ENCODE measurements at places on chromosomes 6 and 20.

DNA sequence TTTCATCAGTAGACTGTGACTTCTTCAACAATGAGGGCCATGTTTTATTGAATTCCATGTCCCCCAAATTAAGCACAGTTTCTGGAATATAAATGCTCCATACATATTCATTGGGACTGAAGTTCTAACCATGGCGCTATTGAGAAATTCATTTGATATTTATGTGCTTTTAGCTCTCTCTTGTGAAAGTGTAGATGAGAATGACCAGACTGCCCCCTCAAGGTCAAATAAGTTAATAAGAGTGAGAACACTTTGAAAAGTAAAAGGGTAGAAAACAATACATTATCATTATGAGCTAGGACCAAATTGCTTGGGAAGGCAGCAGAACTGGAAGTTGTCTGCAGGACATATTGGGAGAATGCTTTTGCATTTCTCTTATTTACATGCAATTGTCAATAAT lies 597.9 kb downstream of the EPM2A start:
- DNase-seq, result no peak

DNA sequence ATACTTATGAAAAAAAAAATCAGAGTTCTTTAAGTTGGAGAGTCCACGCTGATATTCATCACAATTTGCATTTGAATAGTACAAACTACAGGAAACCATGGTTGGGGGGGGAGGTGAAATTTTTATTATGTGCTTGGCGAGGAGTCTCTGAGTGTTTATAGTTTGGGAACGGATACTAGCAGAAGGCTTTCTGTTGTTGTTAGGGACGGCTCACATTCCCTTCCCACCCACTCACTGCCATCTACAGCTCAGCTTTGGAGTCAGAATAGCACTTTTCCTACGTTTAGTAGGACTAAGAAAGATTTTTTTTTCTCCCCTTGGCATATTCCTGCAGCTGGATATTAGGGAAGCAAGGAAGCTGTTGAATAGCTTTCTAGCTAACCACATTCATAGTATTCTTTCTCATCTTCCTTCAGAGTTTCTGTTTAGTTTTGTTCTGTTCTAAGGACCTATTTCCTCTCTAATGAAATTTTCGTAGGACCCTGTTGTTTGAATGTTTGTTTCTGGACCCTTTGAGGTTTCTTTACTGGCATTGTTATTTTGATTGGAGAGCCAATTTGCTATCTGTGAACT lies 235.1 kb upstream of the ZNF217 start:
- no peak for DNase-seq

GRCh38 chr6:68546620-68547019 lies 88.5 kb upstream of the ADGRB3 start:
- DNase-seq, result no peak

DNA sequence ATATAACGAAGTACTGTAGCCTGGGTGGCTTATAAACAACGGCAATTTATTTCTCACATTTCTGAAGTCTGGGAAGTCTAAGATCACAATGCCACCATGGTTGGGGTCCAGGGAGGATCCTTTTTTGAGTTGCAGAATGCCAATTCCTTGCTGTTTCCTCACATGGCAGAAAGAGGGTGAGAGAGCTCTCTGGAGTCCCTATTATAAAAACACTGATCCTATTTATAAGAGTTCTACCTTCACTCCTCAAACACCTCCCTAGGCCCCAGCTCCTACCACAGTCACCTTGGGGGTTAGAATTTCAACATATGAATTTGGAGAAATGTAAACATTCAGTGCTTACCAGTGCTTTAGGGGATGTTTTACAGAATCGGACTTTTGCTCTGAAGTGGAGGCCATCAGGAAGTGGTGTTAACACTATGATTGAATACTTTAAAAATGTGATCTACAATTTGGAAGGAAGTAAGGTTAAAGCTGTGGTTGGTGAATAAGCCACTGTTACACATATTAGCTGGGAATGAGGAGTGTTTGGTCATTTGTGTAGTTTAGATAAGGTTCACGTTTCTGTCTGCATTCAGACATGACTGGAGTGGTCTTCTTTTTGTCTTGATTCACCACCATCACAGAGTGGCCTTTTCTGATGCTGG lies 79.9 kb upstream of the SPTLC3 start:
- no peak for DNase-seq

GRCh38 chr20:53748821-53749421 lies 155.3 kb upstream of the ZNF217 start:
- DNase-seq, result no peak

DNA sequence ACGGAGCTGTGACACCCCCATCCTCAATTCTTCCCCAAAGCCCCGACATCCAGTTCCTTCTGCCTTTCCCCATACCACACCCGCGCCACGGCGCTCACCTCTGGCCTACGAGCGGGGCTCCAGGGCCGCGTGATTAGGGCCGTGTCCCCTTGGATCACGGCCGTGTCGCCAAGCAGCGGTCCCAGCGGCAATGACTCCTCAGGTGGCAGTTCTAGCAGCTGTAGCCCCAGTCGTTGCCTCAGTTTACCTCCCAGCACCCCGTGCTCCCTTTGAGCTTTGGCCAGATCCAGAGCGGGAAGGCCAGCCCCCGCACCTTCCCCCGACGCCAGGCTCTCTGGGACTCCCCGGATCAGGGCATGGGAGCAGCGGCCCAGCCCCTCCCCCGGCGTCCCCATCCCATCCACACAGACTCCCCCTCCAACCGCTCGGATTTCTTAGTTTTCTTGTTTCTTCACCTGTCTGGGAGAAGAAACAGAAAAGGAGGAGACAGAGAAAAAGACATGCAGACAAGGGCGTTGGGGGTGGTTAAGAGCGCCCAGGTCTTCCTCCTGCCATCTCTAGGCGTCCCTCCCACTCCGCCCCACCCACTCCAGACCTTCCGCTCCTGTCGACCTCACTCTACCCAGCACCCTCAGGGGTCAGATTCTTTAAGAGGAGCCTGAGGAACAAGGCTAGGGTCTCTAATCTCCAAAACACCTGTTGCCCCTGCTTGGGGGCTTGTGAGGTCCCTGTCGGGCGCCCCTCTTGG lies at the start of gene DDAH2:
Gene DDAH2 (minus strand): TSS at position 533 of the 748 bp plus-strand sequence. CDS start 138 bp downstream, at position 395.
- DNase-seq, result no peak

DNA sequence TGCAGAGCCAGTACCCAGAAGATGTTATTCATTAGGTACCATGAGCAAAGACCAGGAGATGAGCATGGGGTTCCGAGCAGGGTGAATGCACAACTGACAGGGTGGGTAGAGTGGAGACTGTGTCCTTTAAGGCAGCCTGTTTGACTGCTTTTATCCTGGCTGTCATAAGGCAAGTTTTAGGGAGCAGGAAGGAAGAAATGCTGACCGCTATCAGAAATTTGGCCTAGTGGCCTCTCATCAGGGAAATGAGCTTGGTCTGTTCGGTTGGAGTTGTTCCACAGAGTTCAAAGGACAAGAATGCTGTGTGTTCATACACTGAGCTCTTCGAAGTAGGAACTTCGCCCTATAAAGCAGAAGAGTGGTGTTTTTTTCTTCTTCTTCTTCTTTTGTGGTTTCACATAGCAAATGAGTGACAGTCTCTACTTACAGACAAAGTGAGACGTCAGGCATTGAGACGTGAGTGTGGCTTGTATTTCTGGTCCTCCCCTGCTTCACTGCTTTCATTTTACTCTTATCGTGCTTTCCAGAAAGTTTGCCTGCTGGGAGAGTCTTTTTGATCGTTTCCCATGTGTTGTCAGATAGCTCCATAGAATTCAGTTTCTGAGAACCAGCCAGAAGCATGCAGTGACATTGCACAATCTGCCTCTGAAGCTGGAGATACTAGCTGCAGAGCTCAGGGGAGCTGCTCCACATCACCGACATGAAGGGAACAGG lies at the start of gene CASS4:
Gene CASS4 (plus strand): TSS at position 502 of the 714 bp plus-strand sequence. CDS start 199 bp downstream, at position 701.
- DNase-seq, result no peak

DNA sequence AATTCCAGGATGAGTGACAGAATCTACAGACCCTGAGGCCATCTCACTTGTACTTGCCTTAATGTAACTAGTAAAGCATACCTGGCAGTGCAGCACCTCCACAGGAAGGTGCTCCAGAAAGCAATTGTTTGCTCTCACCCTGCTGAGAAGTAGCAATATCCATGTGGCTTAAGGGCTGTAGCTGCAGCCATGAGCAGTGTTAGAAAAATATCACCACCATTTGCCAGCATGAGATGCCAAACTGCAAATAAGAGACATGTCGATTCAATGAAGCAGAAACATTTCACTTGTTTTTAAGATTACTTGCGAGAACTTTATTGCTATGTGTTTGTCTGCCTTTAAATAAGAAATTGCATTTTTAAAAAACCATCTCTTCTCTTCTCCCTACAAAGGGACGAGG lies 151.5 kb downstream of the PRL start:
- DNase-seq, result no peak

GRCh38 chr6:99512033-99512432 lies 3.2 kb downstream of the USP45 start:
- DNase-seq, result no peak

Data from activated T-helper 1 cell treated with anti-CD3 and anti-CD28 coated beads, Interleukin-2, amount 50 U/mL, for 16 hours (primary cell).